ENCODE measurements at places on chromosomes 2 and 18. TPM values are rescaled to one million over a fixed set of nuclear protein-coding genes. Genes with fewer than 3 reads are reported as not detected.

GRCh38 chr2:146048141-146048540 is 1528.2 kb upstream of the ZEB2 start:
- DNase-seq: peak; percentile 7

GRCh38 chr2:54428108-54428831 is 27.9 kb upstream of the SPTBN1 start:
- DNase-seq: no peak

DNA sequence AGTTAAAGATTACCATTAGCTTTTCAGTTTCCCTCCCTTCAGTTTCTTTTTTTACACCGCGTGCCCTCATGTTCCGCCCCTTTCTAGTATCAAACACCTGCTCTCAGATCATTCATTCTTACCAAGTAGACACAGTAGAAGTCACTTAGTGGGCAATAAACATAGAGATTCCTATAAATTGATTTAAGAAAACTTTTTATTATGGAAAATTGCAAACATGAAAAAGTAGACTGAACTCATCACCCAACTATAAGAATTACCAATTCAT is 21.2 kb upstream of the CNRIP1 start:
- DNase-seq: no peak

DNA sequence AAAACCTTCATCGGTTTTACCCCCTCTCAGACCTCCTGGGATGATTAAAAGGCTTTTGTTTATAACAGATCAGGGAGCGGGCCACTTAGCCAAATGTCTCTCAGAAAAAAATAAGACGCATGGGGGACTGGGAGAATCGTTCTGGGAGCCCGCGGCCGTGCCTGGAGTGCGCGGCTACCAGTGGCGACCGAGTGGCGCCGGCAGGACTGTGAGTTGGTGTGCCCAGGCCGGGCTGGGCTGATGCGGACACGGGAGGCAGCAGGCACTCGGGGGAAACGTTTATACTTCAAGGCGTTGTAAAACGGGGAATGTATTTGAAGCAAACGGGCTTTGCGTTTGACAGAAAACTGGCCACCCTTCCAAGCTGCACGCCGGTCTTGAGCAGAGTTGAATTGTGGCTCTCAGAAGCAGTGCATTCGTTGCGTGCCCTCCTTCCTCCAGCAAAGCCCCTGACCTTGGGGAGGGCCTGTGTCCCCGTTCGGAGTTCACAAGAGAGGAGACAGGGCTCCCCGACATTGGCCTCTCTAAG is 4.7 kb upstream of the HOXD10 start:
- DNase-seq: no peak

GRCh38 chr18:46009125-46009840 is 42.2 kb upstream of the EPG5 start:
- DNase-seq: no peak

DNA sequence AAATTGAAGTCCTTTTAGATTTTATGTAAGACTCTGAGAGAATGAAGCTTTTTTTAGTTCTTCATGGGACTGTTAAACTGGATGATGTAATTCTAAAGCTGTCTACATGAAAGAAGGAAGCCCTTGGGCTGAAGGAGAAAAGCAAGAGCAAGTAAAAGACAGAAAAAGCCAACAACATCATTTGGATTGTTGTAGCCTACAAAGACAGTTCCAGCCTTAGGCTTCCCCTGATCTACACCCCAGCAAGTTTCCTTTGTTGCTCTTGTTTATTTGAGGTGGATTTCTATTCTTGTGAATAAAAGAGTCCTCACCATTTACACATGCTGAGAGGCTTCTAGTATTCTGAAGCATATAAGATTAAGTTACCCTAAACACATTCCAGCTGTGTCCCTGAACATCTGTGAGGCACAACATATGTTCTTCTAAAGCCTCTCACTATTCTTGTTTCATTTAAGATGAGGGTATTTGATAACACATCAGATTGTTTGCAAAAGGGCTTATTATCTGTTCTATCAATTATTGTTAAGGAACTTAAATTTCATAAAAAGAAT is 377.8 kb downstream of the LNPK start:
- DNase-seq: no peak

GRCh38 chr2:115650827-115651226 is 1208.4 kb downstream of the DPP10 start:
- no peak for DNase-seq

GRCh38 chr2:45928946-45929345 is 277.5 kb downstream of the PRKCE start:
- DNase-seq: no peak

DNA sequence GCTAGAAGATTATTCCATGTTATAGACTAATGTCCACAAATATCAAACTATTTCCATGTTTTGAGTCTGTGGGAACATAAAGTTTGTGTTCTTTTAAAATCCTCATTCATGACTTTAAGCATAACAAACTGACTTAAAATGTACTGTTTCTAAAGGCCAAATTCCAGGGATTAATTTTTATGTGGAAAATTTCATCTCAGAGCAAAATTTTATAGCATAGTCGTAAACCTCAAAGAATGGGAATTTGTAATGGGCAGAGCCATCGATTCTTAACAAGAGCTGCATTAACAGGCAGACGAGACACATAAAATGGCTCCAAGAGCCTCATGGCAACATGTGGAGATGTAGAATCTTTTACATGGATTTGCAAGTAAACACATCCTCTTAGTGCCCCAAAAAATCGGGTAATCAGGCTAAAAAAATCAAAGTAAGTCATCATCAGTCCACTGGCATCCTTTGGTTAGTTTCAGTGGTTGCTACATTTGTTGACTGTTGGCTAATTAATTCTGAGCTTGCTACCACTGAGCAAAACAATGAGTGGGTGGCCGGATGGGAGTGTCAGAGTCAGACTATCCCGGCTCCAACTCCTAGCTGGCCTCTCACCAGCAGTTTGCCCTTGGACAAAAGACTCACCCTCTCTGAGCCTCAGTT is 119.6 kb downstream of the FAM210A start:
- DNase-seq: no peak

GRCh38 chr2:227095346-227095745 is 68.7 kb downstream of the COL4A4 start:
- DNase-seq: no peak

DNA sequence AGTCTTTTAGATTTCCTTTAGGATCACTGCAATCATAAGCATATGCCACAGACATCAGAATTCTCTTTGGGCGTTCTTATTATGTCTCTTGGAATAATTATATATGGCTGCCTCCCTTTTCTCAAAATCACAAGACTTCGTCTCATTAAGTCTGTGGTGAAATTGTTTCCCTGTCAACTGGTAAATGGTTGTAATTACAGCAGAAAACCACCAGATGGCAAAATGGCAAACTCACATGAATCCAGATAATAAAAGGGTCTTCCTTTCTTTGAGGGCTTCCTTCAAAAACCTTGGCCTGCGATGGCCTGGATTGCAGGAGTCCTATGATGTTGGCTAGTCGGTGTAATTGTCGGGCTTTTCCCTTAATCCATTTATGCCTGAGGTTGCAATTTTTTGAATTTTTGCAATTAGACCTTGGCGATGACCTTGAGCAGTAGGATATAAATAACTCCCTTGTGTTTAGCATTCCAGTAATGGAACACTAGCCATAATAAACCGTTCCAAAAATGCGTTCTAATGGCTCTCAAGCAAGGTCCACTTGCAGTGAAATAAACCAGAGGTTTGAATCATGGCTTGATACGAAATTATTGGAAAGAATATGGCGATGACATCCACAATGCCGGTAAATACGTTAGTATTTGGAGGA is 656.4 kb downstream of the MBD2 start:
- DNase-seq: peak; percentile 38

GRCh38 chr18:14085770-14086457 is 46.3 kb downstream of the ZNF519 start:
- no peak for DNase-seq

DNA sequence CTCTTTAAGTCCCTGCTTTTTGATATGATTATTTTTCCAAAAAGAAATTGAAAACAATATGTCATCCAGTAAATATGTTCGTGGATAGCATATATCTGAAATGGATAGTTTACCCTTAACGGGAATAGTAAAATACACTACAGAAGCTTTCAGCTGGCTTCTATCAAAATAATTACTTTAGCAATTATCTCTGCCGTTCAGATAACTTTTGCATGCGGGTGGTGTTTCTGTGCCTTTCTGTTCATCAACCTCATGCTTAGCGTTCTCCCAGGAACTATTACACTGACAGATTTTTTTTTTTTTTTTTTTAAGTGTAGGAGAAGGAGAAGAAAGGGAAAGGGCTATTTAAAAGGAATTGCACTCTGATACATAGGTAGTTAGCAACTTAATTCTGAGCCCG is 53.6 kb downstream of the TSHZ1 start:
- no peak for DNase-seq

- DNase-seq: no peak
These were observed 92.0 kb downstream of the NDUFA10 start for GRCh38 chr2:239932881-239933735.

DNA sequence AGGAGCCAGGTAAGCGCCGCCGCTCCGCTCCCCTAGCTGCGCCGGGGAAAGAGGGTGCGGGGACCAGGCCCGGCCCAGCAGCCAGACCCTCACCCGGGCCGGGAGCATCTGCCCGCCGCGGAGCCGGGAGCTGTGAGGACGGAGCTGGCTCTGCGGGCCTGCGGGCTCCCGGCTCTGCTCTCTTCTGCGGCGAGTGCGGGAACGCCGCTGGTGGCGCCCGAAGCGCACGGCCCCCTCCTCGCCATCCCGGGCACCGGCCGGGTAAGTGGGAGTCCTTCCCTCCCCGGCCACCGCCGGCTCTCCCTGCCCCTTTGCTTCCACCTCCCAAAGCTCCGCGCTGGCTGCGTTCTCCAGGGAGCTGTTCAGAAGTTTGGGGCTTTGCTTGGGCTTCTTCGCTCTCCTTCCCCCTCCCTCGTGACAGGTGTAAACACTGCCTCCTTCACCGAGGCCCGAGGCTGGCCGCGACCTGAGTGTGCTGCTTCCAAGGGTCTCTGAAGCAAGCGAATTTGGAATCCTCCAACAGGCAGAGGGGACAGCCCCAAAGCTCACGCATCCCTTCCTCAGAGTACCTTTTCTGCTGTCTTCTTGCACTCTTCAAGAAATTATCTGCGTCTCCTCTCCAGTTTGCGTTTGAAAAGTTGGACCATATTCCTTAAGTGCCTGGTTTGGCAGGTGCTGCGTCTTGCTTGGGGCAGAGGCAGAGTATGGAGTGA is 632 bp downstream of the AFTPH start:
- DNase-seq: peak; percentile 13

OBSL1 gene
- total RNA-seq: 15.2 TPM

HOXD1 gene
- not detected for total RNA-seq

PLEKHA3 gene
- total RNA-seq: 4.7 TPM

HADHA gene
- total RNA-seq: 140 TPM

UGT1A3 gene
- not detected for total RNA-seq

C1GALT1C1L gene
- not detected for total RNA-seq

IL1RL2 gene
- 2.6 TPM for total RNA-seq

CROCC2 gene
- 0.26 TPM for total RNA-seq

NMUR1 gene
- total RNA-seq: not detected

HOXD4 gene
- total RNA-seq: not detected

ICA1L gene
- total RNA-seq: 2.3 TPM

CHRND gene
- not detected for total RNA-seq

FAM161A gene
- total RNA-seq: 0.90 TPM
